ENCODE measurements at places on chromosomes 6 and 20.

- DNase-seq, result no peak
Observed at GRCh38 chr6:23534351-23534750, 591.7 kb upstream of the NRSN1 start.

- DNase-seq, result peak; percentile 55
Observed at GRCh38 chr20:25254986-25255680, 7.2 kb downstream of the PYGB start.

GRCh38 chr6:128516514-128516898 is 3.9 kb downstream of the PTPRK start:
- DNase-seq, result no peak

- no peak for DNase-seq
Observed at GRCh38 chr6:160030103-160030502, 61.2 kb downstream of the IGF2R start.

GRCh38 chr6:155232848-155233247 is 31.0 kb upstream of the CLDN20 start:
- no peak for DNase-seq

GRCh38 chr20:44780226-44780625 is 30.1 kb downstream of the RIMS4 start:
- no peak for DNase-seq

- DNase-seq, result no peak
Observed at GRCh38 chr6:99434702-99435530, 9.8 kb upstream of the PNISR start.

DNA sequence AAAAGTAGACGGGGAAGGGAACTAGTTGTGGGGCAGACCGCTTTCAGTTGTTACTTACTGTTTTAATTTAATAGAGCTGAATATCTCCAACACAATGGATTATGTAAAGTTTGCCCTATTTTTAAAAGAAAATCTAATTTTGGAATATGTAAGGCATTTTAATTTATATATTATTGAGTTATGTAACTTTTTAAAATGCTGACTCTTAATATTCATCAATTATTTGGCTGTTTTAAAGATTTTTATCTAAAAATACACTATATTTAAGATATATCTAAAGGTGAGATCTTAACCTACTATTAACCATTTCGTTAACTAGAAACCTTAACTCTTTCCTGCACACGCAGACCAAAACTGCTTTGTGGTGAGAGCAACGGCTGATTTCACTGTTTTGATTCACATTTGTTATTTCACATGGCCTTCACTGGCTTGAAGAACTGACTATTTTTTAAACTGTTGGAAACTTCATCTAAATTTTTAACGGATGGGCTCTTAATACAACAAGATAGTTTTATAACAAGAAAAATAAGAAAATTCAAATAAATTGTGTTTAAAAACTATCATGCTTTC is 87.9 kb downstream of the HUS1B start:
- no peak for DNase-seq

- no peak for DNase-seq
Observed at GRCh38 chr6:158648682-158649131, 1.1 kb upstream of the SYTL3 start.

- DNase-seq, result no peak
Observed at GRCh38 chr6:54087721-54088120, 23.5 kb upstream of the MLIP start.

- DNase-seq, result no peak
Observed at GRCh38 chr20:62363920-62364851, 2.9 kb downstream of the LAMA5 start.

DNA sequence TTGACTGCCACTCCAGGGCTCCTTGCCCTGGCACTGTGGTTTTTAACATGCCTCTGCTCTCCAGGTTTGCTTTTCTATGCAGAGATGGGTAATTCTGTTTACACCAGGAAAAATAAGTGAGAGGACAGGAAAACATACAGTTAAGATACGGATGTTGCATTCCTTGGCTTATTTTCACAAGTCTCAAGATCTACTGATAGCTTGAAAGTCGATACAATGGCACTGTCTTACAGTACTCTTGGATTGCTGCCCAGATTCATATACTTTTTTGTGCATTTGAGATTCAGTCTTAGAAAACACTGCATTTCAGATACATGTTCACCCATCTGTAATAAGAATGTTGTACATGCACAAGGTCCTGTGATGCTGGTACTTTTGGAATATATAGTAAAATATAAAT is 159.6 kb upstream of the FLRT3 start:
- no peak for DNase-seq

- DNase-seq, result no peak
Observed at GRCh38 chr6:94636780-94637385, 940.5 kb upstream of the MANEA start.

- no peak for DNase-seq
Observed at GRCh38 chr6:80449726-80450125, 343.3 kb downstream of the BCKDHB start.

DNA sequence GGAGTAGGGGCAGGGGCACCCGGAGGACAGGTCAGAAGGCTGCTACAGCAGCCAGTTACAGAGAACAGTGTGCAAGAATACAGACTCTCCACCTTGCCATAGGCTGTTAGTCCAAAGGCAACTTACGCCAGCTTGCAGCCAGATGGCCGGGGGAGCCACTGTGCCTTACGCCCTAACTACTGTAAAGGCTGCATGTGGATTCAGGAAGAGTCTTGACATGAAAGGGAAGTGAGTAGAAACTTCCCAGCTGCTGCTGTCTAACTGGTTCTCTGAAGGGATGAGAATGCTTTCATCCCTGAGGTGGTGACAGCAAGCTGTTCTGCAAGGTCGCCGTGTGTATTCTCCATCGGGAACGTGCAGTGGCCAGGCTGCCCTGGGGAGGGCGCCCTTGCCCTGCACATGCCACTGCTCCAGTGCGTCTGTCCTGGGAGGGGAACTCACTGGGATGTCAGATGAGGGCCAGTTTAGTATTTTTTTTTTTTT is 46.1 kb downstream of the LYRM4 start:
- DNase-seq, result no peak

DNA sequence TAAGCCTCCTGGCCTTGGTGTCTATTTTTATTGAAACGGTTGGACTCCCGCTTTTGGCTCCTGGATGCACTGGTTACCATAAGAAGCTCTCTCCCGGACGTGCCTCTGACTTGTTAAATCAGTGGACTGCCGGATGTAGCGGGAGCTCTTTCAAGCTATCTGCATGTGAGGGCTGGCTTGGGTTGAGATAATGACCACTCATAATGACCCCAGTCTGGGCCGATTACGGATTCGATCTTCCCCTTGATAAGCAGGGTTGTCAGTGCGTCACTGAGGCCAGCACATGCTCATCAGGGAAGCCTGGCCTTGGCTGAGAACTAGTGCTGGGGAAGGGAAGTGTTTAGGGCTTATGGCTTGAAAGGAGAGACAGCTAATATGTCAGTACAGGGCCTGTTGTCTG is 528.1 kb downstream of the CDH26 start:
- DNase-seq, result no peak

DNA sequence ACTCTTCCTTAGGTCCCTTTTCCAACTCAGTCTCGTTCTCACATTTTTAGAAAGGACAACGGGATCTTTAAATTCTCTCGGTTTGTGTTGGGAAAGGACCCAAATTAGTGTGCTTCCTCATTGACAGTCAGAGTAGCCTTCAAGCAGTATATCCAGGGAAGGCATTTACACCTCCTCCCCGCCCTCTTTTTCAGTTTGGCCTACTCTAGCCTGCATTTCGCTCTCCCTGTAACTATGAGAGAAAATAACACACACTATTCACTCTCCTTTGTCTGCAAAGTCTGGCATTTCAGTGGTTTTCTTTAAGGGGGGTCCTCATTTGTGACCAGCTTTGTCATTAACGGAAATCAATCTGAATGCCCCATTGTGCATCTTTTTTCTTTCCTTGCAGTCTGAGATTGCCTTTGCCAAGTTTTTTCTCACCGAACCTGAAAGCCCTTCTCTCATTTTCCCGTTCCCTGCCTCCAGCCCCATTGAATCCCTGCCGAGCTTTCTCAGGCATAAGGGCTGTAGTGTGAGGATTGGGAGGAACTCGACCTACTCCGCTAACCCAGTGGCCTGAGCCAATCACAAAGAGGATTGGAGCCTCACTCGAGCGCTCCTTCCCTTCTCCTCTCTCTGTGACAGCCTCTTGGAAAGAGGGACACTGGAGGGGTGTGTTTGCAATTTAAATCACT is 393 bp upstream of the FABP7 start:
- DNase-seq, result no peak

All from D721Med (cell line).